Vein endothelial cell (primary cell): ENCODE measurements at places on chromosomes 12 and 14. TPM values are rescaled to one million over a fixed set of nuclear protein-coding genes. Genes with fewer than 3 reads are reported as not detected.

The KCNH5 gene
- not detected in 2 replicates for total RNA-seq

The EMC9 gene
- 8.5 and 16.3 TPM in 2 replicates for total RNA-seq

The ZFHX2 gene
- 0.57 and 0.65 TPM in 2 replicates for total RNA-seq

The PPFIBP1 gene
- total RNA-seq, result 203 and 250 TPM in 2 replicates

The DDN gene
- total RNA-seq, result 0.19 and 0.65 TPM in 2 replicates

The SOAT2 gene
- not detected in 2 replicates for total RNA-seq

The KRT84 gene
- not detected in 2 replicates for total RNA-seq

The IL22 gene
- not detected in 2 replicates for total RNA-seq

The HDAC7 gene
- total RNA-seq, result 86.2 and 110 TPM in 2 replicates

The NAV3 gene
- 33.0 and 53.9 TPM in 2 replicates for total RNA-seq

The KRT6B gene
- total RNA-seq, result not detected in 2 replicates

The GRIP1 gene
- total RNA-seq, result under 0.01 and 0.10 TPM in 2 replicates
